ENCODE measurements at places on chromosomes 6 and 20.

DNA sequence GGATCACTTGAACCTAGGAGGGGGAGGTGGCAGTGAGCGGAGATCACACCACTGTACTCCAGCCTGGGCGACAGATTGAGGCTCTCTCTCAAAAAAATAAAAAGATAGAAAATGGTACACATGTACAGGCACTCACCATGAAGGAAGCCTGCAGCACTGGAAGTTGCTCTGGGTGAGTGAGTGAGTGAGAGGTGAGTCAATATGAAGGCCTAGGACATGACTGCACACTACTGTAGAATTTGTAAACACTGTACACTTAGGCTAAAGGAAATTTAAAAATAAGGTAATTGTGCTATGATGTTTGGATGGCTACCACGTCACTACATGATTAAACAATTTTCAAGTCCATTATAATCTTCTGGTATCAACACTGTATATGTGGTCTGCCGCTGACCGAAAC, 216.2 kb downstream of the FOXC1 start:
- no peak for DNase-seq

GRCh38 chr20:62606551-62607201, 35.6 kb upstream of the SLCO4A1 start:
- DNase-seq, result no peak

- DNase-seq, result no peak
Measured at GRCh38 chr6:18962361-18962905, 575.3 kb downstream of the RNF144B start.

GRCh38 chr6:14922706-14923460, 323.0 kb upstream of the JARID2 start:
- DNase-seq, result no peak

DNA sequence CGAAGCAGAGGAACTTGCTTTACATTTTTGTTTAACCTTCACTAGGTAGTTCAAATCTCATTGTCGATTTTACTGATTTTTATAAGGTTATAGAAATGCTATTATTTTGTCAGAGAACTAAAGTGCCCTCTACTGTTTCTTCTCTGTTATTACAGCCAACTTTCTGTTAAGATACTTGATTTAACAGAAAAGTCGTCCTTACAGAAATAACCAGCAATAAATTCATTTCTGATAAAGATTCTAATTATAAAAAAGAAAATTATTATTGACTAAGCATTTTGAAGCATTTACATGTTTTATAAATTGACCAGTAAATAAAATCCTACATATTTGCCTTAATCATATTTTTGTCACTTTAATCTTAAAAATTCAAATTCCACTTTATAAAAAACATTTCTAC, 60.8 kb downstream of the OGFRL1 start:
- DNase-seq, result no peak

GRCh38 chr20:11734431-11734830, 183.3 kb upstream of the BTBD3 start:
- DNase-seq, result no peak

DNA sequence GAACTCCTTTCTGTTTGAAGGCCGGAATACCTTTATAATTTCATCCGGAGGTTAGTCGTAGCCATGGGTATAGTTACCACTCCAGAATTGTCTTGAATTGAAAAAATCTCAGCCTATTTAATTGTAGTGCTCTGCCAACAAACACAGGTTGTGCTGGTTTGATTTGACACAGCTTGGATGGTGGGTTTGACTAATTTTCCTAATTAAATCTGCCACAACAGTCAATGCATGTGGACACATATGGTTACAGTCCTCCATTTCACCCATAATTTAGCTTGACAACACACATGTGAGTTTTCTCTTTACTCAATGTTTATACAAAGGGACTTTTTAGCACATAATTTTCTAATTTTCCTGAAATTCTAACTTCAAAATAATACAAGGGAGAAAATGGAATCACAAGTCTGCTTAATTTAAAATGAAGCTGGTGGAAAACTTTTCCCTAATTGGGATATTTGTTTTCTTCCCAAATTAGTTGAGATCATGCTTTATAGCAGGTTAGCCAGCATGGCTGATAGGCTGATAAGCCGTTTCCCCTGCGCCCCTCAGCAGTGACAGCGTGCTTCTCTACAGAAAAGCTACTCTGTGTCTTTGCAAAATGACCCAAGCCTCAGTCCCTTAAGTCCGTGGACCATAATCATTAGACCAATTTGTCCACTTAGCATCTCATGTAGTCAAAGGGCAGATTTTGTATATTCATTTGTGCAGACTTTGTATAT, 463.5 kb upstream of the FLRT3 start:
- no peak for DNase-seq

- no peak for DNase-seq
Measured at GRCh38 chr6:152107973-152108372, 300.5 kb downstream of the ESR1 start.

DNA sequence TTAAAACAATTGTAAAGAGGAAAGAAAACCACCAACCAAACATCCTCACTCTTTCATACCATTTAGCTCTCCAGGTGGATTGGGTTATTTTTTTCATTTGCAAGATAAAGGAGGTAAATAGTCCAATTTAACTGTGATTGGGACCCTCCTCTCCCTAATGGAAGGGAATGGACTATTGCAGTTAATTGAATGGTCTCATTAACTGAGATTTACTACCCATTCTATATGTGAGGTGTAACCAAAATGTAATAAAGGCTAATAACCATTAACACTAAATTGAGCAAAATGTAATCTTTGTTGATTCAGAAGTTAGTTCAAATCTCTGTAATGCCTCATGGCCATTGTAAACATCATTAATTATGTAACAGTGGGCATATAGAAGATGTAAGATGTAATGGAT, 105.0 kb downstream of the KLHL32 start:
- DNase-seq, result no peak

DNA sequence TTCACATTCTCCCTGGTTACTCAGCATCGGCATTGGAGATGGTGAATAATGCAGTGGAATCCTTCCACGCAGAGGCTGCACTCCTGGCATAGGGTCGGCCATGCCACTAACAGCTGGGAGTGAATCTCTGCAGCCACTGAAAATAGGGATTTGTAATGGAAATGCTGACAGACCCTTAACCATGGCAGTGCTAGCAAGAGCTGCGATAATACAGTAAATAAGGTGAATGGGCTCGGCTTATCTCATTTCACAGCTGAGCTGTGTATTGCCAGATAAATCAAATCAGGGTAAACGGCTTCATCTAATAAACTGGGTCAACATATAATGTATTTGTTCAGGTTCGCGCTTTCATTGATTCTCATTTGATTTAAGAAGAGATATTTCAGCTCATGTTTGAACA, 156.8 kb downstream of the SLC35B3 start:
- DNase-seq, result no peak

DNA sequence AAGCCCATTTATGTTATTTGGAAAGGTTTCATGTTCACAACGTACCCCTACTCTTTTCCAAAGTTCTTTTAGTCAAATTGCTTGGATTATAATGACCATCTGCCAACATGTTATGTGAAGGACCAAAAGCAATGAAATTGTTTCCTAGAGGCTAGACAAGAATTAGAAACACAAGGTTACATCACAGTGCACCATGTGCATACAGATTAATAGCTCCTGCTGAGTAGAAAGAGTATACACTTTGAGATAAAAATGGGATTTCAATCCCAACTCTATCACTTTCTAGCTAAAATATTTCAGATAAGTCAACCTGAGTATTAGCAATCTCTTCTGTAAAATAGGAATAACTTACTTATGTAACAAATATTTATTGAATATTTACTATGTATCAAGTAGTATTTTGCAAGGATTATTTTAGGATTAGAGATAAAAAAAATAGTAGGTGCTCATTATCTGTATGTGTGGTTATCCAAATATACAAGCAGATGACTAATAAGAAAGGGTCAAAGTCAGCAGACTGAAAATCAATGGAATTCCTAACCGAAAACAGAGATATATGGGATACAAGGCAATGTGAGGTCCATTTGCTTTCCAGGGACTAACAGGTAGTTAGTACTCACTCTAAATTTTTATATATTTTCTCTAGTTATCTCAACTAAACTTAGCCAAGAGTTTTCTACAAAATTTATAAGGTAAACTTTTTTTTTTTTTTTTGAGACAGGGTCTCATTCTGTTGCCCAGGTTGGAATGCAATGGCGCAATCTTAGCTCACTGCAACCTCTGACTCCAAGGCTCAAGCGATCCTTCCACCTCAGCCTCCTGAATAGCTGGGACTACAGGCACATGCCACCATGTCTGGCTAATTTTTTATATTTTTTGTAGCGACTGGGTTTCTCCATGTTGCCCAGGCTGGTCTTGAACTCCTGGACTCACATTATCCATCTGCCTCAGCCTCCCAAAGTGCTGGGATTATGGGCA, 127.7 kb downstream of the PDSS2 start:
- no peak for DNase-seq

DNA sequence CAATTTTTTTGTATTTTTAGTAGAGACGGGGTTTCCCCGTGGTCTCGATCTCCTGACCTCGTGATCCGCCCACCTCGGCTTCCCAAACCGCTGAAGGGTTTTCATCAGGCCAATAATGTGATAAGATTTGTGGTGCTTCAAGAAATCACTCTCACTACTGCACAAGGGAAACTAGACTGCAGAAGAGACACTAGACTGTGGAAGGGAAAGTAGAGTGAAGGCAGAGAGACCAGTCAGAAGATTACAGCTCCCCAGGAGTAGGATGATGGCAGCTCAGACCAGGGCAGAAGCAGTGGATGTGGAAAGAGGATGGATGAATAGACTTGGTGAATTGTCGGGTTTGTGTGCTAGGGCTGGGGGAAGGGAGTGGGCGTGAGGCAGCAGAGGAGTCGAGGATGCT, 48.0 kb upstream of the GTSF1L start:
- DNase-seq, result no peak

- no peak for DNase-seq
Measured at GRCh38 chr6:17705428-17705777, 1.3 kb downstream of the NUP153 start.

DNA sequence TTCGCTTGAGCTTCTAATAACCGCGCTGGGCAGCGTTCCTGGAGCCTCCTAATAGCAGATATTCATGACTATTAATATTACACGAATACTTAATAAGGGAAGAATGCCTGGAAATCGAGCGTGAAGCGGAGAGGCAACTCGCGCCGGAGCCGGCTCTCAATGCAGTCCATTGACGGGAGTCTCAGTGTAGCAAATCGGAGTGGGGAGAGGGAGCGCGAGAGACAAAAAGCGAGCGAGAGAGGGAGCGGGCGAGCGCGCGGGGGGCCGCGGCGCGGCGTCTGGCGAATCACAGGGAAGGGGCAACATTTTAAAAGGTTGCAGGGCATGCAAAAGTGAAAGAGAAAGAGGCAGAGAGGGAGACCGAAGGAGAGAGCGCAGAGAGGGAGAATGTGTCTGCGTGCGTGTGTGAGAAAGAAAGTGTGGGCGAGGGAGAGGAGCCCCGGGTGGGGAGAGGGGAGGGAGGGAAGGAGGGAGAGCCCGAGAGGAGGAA, 2.9 kb downstream of the TFAP2A start:
- no peak for DNase-seq

DNA sequence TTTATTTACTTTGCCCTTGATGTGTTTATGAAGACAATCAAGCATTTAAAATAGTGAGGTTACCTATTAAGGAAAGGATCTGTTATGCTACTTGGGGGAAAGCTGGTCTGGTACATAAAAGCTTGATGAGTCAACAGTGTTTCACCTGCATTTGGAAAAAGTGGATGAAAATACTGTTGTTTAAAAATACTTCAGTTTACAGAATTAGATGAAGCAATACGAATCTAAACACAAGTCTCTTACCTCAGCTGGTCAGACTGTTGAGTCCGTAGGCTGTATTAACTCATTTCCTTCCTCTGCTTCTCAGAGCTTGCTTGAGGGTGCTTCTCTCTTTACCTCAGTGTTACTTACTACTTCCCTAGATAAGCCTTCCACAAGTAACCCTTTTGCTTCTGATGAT, 36.1 kb downstream of the NKX2-4 start:
- no peak for DNase-seq

GRCh38 chr6:133606852-133607251, 282.1 kb upstream of the TCF21 start:
- DNase-seq, result no peak

- no peak for DNase-seq
Measured at GRCh38 chr20:9397928-9398327, 116.5 kb upstream of the LAMP5 start.

DNA sequence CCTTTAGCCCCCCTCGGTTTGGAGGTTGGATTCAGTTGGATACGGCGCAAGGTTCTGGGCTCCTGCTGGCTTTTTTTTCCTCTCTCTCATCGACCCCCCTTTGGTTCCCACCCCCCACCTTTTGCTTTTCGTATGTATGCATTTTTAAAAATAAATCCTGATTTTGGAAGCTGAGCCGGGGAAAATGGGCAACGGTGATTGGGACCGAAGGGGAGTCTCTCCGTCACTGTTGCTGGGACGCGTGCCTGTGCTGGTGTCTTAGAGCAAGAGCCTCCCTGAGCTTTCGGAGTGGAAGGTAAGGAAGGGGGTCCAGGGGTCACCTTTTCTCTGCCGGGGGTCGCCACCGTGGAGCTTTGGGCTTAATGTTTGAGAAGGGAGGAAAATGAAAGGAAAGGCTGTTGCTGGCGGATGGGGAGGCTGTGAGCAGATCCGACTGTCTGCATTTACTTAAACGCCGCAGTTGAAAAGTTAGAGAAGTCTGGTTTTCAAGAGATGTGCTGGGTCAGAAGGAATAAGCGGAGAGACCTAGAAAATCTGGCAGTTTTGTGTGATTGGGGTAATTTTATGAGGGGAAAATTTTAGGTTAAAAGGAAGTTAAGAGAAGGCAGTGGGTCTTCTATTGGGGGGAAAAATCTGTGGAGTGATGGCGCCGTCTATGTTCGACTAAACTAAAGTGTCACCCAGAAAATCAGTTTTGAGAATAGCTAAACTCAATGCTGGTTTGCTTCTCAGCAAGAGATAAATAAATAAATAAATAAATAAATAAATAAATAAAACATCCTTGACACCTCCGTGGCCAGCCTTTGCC, 828 bp downstream of the ADGRB3 start:
- DNase-seq, result no peak

- DNase-seq, result no peak
Measured at GRCh38 chr6:135002974-135003703, 51.5 kb downstream of the HBS1L start.

- DNase-seq, result no peak
Measured at GRCh38 chr6:51648236-51648635, 439.2 kb downstream of the PKHD1 start.

DNA sequence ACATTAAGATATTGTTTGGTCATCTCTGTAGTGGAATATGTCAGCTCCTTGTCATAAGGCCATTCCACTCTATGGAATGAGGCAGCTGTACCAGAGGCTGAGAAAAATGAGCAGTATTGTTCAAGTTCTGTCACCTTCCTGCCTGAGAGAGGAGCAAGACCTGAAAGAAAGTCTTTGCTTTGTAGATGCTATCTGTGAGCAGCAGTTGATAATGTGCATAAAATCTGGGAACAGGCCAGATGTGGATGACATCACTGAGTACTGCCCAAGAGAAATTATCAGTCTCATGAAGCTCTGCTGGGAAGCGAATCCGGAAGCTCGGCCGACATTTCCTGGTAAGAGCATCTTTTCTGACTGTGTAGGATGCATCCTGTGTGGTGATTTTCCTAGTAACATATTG, 16.8 kb downstream of the RIPK1 start:
- DNase-seq, result no peak

- DNase-seq, result no peak
Measured at GRCh38 chr6:7996538-7997111, 67.6 kb downstream of the BLOC1S5 start.
